ENCODE measurements at places on chromosomes 13 and 19.

- no peak for DNase-seq
Measured at GRCh38 chr19:3914199-3914598, 18.7 kb upstream of the NMRK2 start.

- DNase-seq = peak; percentile 25
Measured at GRCh38 chr19:42216653-42217519, 591 bp downstream of the DEDD2 start.

DNA sequence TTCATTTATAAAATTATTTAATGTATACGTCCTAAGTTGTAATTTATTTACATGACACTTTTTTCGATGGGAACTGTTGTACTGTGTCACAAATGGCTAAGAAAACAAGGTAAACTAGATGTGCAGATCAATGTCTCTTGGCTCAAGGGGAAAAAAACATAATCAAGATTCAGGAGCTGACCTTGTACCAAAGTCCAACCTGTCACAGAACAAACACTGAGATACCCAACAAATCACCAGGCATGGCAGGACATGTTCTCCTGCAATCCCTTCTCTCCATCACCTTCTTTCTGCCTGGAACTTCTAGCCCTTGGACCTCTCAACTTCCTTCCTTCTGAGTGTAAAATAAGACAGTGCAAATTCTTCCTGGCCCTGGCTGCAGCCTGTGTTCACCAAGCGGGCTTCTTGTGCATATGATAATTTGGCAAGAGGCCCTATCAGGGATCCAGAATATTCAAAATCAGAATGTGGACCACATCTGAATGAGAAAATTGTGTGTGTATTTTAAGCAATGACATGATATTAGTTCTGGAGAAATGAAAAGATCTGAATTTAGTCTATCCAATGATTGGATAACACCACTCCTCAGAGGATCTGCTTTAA, 445.9 kb downstream of the ZNF536 start:
- DNase-seq = no peak

GRCh38 chr13:22091971-22092300, 421.1 kb downstream of the FGF9 start:
- DNase-seq = no peak

DNA sequence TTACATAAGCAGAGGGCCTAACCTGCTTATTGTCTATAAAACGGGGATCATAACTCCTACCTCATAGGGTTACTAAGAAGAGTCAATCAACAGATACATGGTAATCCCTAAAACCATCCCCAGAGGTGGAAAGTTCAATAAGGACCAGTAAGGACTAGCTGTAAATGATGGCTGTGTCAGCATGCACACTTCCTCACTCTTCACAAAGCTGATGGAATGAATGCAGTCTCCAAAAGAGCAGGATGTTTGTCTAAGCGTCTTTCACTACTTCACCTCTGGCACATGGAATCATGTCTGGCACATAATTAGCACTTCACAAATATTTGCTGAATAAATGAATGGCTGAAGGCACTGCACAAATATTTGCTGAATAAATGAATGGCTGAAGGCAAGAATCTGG, 134.2 kb downstream of the MIPEP start:
- DNase-seq = no peak

- no peak for DNase-seq
Measured at GRCh38 chr13:103044056-103044455, 22.2 kb downstream of the SLC10A2 start.

- peak; percentile 35 for DNase-seq
Measured at GRCh38 chr19:12364391-12365235, 870 bp downstream of the ZNF442 start.

DNA sequence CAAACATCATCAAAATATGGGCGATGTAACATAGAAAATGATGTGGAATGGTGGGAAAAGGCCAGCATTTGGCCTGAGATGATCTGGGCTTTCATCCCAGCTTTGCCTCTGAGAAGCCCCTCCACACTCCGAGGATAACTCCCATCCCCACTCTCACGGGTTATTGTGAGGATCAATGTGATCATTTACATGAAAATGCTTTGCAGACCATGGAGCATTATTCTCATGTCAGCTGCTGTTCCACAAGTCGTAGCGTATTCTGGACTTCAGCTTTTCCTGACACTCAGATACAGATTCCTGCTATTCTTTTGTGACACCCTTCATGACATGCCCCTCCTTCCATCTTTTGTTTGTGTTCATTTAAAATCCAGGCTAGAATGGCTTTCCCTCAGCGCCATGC, 86.5 kb downstream of the NUFIP1 start:
- DNase-seq = peak; percentile 28

- no peak for DNase-seq
Measured at GRCh38 chr13:20294497-20294896, 62.4 kb upstream of the GJB6 start.

- peak; percentile 61 for DNase-seq
Measured at GRCh38 chr19:18865973-18866799, 29.8 kb downstream of the CERS1 start.

DNA sequence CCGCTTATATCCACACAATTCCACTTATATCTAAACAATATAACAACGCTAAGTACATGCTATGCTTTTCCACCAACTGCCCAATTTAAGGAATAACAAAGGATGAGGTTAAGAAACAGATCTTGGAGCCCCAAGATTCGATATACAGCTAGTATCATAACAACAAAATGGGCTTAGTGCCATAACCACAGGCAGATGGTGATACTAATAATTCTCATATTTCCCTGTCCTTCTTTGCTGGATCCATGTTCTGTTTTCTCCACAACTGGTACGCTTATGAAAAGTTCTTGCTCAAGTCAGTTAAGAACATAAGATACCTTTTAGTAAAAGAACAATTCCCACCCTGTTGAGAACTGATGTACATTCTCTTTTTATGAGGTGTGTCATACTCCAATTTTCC, 33.9 kb downstream of the CAB39L start:
- DNase-seq = no peak

- DNase-seq = no peak
Measured at GRCh38 chr13:23963947-23964346, 66.6 kb upstream of the C1QTNF9B start.

DNA sequence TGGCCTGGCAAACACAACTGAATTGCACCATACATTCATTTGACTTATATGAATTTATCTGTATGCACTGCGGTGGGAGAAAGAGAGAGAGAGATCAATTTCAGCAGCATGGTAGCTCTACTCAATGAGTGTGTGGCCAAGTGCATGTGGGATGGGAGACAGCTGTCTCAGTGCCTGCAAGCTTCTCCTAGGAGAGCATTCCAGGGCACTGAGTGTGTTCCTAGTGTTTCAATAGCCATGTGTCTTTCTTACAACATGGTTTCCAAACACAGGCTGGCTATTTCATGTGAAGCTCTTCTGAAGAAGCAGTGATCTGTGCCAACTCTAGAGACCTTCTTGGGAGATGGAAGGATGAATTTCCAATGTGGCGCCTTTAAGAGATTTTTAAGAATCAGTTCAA, 43.5 kb downstream of the NEK5 start:
- DNase-seq = no peak

DNA sequence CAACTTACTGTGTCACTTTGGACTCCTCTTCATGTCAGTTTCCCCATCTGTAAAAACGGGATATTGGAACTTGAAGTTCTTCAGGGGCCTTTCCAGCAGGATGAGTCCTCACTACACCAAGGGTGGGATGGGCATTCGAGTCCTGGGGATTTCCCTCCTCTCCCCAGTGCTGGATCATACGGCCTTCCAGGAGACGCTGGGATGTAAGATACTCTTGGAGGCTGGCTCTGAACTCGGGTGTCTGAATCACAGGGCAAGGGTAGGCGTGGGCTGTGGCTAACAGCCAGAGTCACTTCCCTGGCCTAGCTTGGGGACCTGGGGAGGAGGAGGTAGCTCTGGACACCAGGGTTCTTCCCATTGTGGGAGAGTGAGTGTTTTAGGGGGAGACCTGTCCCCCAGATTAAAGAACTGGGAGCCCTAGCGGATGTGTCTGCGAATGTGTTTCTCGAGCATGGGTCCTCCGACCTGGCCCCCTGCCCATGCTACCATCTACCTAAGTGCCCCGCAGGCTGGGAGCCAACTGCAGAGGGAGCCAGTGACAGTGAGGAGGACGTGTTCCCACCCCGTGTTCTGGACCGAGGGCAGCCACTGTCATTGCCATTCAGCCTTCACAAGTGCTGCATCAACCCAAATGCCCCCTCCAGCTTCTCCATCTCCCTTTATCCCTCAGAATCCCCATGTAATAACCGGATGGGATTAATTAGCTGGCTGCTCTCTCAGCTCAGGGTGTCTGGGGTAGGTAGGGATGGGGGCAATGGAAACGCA, 2.4 kb upstream of the CYTH2 start:
- DNase-seq = no peak

GRCh38 chr19:19050104-19050503, 13.7 kb upstream of the SLC25A42 start:
- no peak for DNase-seq

DNA sequence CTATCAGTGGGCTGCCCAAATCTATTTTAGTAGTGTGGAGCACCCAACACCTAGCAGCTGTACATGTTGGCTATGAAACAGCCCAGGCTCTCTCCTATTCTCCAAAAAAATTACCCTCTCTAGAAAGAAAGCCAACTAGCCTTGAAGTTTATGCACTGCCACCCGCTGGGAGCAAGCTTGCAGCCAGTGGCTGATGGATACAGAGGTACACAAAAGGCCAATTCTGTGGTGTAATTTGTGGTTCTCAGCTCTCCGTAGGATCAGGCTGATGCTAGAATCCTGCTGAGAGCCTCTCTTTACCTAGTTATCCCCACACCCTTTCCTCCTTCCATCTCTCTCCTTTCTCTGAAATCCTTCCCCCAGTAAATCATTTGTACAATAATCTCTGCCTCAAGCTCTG, 1120.7 kb downstream of the DIAPH3 start:
- no peak for DNase-seq

DNA sequence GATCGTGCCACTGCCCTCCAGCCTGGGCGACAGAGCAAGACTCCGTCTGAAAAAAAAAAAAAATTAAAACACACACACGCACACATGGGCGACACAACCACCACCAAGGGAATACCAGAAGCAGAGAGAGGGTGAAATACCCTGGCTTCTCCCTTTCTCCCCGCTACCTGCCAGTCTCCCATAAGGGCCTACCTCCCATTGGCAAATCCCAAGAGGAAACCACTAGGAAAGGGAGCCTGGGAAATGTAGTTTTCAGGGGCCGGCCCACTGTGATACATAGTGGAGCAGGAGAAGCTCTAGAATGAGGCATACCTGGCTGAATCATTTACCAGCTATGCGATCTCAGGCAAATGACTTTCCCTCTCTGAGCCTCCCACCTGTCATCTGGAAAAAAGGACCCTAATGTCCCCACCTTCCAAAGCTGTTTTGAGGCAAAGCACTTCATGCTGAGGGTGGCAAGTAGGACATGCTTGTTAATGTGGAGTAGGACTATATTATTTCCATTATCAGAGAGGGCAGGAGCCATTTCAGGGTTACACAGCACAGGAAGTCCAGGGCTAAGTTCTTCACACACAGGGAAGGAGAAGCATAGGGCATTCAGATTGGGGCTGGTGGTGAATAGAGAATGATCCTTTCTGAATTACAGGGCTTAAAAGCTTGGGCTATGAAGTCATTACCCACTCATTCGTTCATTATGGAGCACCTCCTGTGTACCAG, 14.3 kb upstream of the HNRNPUL1 start:
- DNase-seq = no peak

GRCh38 chr13:30831515-30831914, 74.6 kb upstream of the MEDAG start:
- DNase-seq = no peak

DNA sequence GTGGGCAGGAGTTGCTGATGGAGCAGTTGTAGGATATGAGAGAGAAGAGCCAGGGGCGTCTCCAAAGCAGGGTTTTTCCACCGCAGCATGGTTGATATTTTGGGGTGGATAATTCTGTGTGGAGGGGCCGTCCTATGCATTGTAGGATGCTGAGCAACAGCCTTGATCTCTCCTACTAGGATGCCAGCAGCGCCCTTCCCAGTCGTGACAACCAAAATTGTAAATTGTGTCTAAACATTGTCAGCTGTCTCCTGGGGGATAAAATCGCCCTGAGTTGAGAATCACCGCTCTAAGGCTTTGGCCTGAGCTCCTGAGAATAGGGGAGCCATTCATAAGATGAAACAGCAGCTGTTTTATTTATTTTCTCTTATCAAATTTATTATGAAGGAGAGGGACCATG, 4.2 kb downstream of the CACNG8 start:
- no peak for DNase-seq

- no peak for DNase-seq
Measured at GRCh38 chr19:45217193-45217956, 27.8 kb downstream of the EXOC3L2 start.

DNA sequence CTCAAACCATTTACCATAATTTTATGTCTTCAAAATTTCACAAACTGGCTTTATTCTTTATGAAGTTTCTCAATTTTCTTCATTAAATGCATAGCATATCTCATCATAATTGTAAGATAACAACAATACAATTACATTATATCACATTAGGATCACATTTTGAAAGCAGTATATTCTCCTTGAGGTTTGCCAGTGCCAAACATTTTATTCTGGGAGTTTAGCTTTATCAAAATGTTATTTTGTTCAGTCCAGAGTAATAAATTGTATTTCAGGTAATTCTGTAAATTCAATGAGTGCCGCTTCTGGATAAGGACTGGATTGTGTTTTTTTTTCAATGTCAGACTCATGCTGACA, 234.6 kb upstream of the MIR17HG start:
- no peak for DNase-seq

- DNase-seq = no peak
Measured at GRCh38 chr19:32363632-32364031, 18.2 kb downstream of the ZNF507 start.

GRCh38 chr19:46388311-46389095, 24.9 kb downstream of the CCDC8 start:
- no peak for DNase-seq

- DNase-seq = no peak
Measured at GRCh38 chr19:12749938-12750521, 1.6 kb upstream of the BEST2 start.

- no peak for DNase-seq
Measured at GRCh38 chr13:84536906-84537305, 654.6 kb upstream of the SLITRK1 start.

DNA sequence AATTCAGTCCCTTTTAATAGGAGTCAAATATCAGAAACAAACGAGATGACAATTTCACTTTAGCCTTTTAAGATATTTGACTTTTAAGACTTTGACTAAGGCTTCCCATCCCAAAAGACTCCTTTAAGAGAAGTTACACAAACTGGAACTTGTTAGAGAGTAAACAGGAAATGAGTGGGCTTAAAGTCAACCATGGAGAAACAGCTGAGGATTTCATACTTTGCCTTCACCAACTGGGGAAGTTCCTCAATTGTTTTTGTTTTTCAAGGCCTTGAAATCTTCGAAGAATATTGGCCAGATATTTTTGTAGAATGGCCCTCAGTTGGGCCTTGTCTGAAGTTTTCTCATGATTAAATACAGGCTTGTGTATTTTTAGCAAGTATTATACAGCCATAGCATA, 227.3 kb downstream of the POU4F1 start:
- no peak for DNase-seq
